CD4-positive, alpha-beta T cell treated with Interleukin-4 for 4 hours (primary cell): ENCODE measurements at places on chromosomes 2 and 18.
A peak's percentile ranks its signal among the peaks of the same experiment; 100 is the strongest.

DNA sequence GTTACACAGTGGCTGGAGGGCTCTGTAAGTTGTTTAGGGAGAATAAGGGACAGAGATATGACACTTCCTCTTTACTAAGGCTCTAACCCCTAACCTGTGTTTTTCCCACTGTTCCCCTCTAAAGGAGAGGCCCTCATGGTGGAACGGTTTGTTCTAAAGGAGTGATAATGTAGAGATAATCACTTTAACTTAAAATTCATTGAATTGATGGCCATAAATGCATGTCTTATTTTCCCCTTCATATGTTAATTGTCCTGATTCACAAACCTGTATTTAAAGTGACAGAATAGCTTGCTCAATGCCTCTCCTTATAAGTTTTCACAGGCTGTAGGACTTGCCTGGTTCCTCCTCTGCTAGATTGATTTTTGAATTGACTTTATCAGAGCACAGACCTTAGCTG is at the start of gene SERPINB12:
Gene SERPINB12, plus strand, starts transcription at position 301 of the 400 bp plus-strand sequence. CDS start 13,791 bp downstream, outside the sequence.
- DNase-seq: no peak

- no peak for DNase-seq
These were observed 117.6 kb downstream of the MAP4K4 start for GRCh38 chr2:101815154-101815553.

DNA sequence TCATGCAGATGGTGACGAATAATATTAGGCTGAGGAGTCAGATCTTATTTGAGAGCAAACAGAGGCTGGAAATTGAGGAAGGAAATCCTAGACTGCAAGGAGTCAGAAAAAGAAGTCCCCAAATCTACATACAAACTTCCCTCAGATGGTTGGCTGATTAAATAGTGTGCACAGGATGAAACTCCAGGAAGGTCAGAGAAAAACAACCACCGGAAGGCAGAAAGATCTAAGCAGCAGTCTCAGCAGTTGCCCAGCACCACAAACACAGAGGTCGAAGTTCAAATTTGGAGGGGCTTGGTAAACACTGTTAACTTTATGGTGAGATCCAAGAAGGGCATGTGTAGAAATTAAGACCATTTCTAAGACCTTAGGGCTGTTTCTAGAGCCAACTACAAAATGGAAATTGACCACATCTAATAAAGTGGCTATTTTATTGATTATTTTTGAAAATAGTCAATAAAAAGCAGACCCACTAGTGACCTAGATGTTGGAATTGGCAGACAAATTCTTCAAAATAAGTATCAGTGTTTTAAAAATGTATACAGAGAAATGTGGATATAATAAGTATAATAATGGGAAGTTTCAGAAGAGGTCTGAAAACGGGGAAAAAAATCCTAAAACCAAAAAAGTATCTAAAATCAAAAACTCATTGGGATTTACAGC is 134.8 kb downstream of the GALNT1 start:
- DNase-seq: no peak

- DNase-seq: no peak
These were observed 29.8 kb downstream of the RPIA start for GRCh38 chr2:88721268-88721667.

- DNase-seq: no peak
These were observed 16.9 kb downstream of the ZAP70 start for GRCh38 chr2:97730245-97730644.

DNA sequence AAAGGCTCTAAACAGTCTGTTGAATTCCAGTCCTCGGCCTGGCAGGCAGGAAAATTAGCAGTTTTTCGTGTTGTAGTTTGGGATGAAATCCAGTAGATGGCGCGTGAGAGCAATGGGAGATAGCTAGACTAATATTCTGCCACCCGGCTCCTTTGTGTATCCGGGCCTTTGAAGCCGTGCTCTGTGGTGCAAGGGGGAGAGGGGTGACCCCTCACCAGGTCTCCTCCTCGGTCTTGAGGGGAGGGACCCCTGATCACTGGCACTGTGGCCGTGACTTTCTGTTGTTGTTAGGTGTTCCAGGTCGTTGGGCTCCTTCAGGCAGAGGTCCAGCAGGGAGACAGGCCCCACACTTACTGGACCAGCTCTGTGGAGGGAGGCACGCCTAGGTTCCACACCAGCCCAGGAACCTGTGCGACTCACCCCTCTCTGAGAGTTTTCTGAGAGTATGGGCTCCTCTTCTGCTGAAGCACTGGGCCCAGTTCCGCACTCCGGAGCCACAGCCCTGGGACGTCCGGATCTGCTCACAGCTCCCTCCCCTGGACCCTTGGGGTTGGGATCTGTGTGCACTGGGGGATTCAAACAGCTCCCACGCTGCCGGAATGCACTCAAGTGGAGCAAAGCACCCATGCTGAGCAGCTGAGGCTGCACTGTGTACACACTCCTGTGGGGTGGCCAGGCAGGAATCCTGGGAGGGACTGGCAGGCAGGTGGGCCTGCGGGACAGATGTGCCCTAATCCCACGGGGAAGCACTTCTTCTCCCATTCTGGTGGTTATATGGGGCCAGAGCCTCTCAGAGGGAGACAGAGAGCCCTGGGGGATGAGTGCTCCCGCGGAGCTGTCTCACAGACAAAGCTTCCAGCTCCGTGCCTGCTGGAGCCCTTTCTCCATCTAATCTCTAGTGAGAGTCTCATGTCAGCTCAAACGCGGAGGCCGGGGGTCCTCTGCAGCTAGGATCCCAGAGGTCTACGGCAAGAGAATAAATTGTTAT is 8.8 kb downstream of the GKN2 start:
- DNase-seq: peak; percentile 59

GRCh38 chr18:23784832-23785245 is 95.6 kb downstream of the LAMA3 start:
- no peak for DNase-seq

- no peak for DNase-seq
These were observed 506.8 kb upstream of the ZEB2 start for GRCh38 chr2:145026456-145027455.

GRCh38 chr18:62942578-62942977 is 227.2 kb downstream of the PHLPP1 start:
- DNase-seq: no peak

- DNase-seq: no peak
These were observed 55.3 kb downstream of the DCC start for GRCh38 chr18:52395146-52395852.

GRCh38 chr18:5979971-5980457 is 84.7 kb upstream of the TMEM200C start:
- no peak for DNase-seq

GRCh38 chr18:56306797-56307196 is 331.6 kb downstream of the TXNL1 start:
- DNase-seq: no peak

GRCh38 chr18:25830787-25831186 is 259.6 kb downstream of the SS18 start:
- no peak for DNase-seq
